ENCODE measurements at places on chromosomes 3 and 15.
A peak's percentile ranks its signal among the peaks of the same experiment; 100 is the strongest.

- no peak for DNase-seq
These were observed 55.2 kb upstream of the CACNA2D3 start for GRCh38 chr3:54067055-54067698.

DNA sequence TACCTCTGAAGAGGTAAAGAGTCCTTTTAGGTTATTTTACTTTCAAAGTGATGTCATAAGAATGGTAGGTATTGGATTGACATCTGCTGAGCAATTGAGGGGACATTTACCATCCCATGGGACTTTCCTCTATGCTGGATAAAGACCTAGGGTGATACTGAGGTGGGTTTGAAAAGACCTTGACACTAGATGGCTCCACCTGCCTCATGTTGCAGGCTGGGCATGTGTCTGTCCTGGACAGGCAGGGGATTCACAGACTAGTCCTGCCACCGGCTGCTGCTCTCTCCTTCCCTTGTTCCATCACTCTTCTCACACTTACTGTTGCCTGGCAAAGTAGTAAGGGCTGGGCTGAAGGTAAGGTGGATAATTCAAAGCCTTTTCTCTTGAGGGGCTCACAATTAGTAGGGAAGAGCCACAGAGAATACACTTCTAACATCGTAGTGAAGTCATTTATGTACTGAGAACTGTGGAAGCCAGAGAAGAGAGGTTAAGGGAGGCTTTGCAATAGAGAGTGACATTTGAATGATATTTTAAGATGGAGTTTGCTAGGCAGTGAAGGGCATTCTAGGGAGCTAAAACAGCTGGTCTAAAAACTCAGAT lies 27.7 kb downstream of the TRAK1 start:
- DNase-seq: peak; percentile 60

DNA sequence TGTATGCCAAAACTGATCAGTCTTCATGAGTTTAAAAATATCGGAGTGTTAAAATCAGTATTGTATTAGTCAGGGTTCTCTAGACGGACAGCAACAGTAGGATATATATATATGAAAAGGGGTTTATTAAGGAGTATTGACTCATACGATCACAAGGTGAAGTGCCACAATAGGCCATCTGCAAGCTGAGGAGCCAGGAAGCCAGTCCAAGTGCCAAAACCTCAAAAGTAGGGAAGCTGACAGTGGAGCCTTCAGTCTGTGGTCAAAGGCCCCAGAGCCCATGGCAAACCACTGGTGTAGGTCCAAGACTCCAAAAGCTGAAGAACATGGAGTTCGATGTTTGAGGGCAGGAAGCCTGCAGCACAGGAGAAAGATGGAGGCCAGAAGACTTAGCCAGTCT lies 391.0 kb upstream of the CADM2 start:
- no peak for DNase-seq

DNA sequence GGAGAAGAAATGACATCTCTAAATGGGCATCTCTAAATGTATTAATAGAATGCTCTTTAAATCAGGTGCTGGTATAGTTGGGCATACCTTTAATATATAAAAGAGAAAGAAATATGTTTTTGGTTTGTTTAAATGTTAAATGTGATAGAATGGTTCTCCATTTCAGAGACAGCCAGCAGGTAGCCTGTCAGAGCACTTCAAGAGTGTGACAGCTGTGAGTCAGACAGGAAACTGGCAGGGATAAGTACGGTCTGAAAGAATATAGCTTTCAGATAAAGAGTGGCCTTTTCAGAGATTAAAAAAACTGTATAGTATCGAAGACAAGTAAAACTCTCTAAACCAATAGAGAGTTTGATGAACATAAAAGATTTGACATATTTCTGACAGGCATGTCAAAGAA lies 654.1 kb downstream of the IGSF11 start:
- no peak for DNase-seq

DNA sequence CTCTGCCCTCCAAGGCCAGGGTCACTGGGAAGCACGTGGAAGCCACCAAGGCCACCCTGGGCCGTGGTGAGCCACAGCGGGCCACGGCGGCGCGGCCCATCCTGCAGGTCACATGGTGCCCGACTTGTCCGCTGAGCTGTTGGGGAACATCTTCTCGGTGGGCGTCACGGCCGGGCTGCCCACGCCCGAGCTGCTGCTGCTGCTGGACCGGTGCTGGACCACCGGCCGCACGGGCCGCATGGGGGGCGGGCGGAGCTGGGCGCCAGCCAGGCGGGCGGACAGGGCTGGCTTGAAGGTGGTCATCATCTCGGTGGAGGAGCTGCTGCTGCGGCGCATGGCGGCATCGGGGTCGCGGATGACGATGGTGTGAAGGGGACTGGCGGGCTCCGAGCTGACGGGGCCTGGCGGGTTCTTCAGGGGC lies 22.1 kb upstream of the RAD18 start:
- DNase-seq: no peak

DNA sequence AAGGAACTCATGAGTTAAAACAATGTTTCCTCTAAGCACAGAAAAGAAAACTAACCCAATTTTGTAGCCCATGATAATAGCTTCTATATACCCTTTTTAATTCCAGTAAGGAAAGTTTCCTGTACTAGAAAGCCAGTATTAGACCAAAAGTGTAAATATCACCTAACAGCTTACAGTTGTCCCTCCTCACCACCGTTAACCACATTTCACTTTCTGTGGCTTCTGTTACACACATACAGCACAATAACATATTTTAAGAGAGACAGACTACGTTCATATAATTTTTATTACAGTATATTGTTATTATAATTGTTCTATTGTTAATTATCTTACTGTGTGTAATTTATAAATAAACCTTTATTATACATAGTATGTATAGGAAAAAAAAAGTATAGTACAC lies 74.1 kb downstream of the ZNF280D start:
- DNase-seq: no peak

- DNase-seq: no peak
These were observed 1.2 kb downstream of the GOLIM4 start for GRCh38 chr3:168094580-168094876.

DNA sequence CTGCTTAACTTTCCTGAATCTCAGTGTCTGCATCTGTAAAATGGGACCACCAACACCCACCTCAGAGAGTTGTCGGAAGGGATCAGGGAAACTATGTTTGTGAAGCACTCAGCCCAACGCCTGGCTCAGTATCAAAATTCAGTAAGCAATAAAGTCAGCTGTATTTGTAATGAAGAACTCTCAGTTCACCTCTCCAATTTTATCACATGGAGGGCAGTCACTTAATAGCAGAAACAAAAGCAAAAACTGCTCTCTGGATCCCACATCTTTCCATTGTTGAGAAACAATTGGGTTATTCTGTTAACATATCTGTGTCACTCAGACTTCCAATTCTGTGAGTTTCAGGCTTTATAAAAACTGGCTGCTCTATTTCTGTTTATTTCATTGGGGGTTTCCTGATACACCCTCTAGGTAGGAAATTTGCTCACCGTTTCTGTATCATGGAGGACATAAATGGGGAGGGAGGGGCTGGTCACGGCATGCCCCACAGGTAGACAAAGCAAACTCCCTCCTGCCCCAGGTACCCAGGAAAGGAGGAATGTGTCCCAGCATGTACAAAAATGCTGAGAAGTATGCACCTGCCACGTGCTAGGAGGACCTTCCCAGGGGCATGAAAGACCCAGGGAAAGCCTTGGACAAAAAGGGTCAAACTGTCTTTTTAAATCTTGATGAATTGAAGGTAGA lies 81.4 kb upstream of the LMOD3 start:
- no peak for DNase-seq

DNA sequence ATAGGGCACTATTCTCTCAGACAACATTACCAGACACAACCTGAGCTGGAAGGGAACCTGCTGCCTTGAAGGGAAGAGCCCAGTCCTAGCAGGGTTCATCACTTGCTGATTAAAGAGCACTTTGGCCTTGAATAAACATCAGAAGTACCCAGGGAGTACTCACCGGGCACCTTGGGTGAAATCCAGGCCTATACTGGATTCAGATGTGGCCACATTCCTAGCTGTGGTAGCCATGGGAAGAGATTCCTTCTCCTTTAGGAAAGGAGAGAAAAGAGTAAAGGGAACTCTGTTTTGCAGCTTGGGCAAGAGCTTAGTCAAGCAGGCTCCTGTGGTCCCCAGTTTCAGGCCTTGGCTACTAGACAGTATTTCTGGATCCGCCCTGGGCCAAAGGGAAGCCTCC lies 195.0 kb downstream of the SPATA16 start:
- no peak for DNase-seq

DNA sequence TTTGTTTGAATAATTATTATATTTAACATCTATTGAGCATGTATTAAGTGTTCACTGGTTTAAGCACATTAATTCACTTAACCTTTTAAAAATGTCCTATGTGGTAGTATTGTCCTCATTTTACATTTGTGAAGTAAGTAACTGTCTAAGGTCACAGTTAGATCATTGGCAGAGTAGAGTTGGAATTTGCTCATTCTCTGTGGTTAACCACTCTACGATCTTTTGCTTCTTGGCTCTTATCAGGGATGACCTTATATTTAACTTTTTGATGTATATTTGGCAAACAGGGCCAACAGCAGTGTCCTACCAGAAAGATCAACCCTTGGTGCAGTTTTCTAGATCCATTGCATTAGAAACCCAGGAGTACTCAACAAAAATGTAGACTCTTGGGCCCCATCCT lies 34.0 kb downstream of the PXK start:
- DNase-seq: no peak

DNA sequence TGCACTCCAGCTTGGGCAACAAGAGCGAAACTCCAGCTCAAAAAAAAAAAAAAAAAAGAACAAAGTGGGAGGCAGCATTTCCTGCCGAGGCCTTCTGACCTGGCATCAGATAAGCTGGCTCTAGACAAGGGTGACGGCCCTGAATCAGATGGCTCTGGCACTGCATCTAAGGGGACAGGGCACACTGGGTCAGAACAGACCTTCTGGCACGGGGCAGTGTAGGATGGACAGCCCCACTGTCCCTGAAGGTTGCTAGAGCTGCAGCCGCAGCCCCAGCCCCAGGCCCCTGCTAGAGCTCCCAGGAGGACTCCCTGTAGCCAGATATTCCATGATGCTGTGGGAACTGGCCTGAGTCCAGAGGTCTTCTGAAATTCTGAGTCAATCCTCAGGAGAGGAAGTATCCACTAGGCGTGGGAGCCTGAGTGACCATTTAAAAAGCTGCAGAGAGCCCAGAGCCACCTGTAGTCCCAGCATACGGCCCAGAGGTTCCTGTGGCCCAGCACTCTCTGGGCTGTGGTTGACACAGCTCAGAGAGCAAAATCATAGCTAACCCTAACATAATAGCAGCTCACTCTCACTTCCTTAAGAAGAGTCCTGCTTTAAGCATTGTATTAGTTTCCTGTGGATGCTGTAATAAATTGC lies 69.2 kb upstream of the MFGE8 start:
- no peak for DNase-seq

GRCh38 chr3:13243586-13243985 lies 170.4 kb upstream of the IQSEC1 start:
- DNase-seq: no peak

DNA sequence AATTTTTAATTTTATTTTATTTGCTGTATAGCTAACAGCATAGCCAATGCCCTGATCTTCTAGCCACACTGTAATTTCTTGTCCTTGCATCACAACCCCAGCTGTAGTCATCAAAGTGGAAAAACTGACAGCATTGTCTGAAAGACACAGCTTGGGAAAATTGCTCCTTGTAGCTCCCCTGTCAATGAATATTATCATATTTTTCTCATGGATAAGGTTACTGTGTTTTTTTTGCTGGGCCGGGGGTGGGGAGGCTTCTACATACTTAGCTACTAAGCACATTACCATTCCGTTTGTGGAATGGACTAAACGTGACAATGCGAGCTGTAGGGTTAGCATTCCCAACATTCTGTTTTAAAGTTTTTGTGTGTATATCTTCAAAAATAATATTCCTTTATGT lies 381.3 kb downstream of the TIGIT start:
- no peak for DNase-seq

GRCh38 chr3:75042941-75043340 lies 428.5 kb upstream of the CNTN3 start:
- no peak for DNase-seq

DNA sequence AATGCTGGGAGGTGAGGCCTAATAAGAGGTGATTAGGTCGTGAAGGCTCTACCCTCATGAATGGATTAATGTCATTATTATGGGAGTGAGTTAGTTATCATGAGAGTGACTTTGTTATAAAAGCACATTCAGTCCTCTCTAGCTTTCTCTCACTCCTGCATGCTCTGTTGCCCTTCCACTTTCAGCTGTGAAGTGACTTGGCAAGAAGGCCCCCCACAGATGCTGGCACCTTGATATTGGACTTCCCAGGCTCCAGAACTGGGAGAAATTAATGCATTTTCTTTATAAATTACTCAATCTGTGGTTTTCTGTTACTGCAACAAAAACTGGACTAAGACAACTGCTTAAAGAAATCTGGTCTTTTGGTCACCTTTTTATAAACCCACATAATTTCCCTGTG lies 144.3 kb downstream of the FBN1 start:
- no peak for DNase-seq

DNA sequence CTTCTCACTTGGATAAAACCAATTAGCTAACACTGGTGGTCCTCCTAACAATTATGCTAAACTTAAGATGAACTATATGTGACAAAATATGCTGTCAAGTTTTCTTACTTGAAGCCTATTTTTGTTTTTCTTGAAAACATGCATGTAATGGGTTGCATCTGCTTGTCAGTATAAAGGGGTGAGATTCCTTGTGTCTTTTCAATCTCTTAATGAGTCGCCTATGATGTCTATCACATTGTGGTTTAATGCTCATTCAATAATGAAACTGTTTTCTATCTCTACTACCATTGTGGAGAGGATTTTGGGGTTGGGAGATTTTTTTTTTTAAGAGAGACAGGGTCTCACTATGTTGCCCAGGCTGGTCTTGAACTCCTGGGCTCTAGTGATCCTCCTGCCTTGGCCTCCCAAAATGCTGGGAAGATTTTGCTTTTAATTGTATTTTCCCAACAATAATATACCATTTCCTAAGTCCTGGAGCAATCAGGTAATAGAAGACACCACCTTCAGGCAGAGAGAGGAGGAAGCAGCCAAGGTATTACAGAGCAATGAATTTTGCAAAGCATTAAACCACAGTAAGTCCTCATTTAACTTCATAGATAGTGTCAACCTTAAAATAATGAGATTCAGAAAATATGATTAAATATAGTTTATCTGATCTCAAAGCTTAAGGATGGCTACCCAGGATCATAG lies 17.4 kb upstream of the TRMT10C start:
- DNase-seq: no peak

DNA sequence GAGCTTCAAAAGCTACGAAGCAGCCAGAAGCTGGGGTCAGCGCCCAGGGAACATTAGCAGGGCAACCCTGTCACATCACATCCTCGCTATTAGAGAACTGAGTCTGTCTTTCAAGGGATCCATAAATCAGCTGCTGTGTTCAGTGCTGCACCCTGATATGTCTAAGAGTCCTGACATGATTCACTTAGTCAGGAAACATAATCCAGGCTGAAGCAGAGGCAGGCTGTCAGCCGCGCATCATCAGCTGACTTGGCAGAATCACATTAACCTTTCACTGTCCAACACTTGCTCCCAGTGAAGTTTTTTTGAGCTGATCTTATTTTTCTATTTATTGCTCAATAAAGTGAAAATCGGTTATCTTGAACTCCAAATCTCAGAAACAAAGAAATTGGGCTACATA lies 23.5 kb downstream of the MYH15 start:
- peak; percentile 49 for DNase-seq

- DNase-seq: peak; percentile 46
These were observed 44.0 kb downstream of the XXYLT1 start for GRCh38 chr3:195226900-195227447.
